ENCODE measurements at places on chromosomes 4 and X. TPM values are rescaled to one million over a fixed set of nuclear protein-coding genes. Genes with fewer than 3 reads are reported as not detected.

DNA sequence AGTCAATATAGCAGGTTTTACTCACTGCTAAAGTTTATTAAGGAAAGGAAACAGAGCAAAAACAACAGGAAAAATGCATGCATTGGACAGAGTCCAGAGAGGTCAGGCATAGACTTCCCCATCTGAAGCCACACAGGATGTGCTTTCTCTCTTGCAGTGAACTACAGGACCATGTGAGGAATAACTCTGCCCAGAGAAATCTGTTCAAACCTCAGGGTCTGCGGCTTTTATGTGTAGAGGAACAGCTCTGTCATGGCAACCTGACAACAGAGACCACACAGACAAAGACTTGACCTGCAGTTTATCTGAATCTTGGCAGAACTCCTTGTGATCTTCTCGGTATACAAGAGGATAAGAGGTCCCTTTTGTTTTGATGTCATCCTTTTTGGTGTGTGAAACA, 46.3 kb upstream of the LONRF3 start:
- H3K27ac ChIP-seq, result no peak overlapping the region
- peaks cover 1% of the 10 kb centered on the region for H3K27me3 ChIP-seq
- DNase-seq, result no peak
- H3K36me3 ChIP-seq, result no peaks in the 10 kb centered on the region
- H3K4me3 ChIP-seq, result no peak overlapping the region
- H3K4me1 ChIP-seq, result no peaks in the 10 kb centered on the region

DNA sequence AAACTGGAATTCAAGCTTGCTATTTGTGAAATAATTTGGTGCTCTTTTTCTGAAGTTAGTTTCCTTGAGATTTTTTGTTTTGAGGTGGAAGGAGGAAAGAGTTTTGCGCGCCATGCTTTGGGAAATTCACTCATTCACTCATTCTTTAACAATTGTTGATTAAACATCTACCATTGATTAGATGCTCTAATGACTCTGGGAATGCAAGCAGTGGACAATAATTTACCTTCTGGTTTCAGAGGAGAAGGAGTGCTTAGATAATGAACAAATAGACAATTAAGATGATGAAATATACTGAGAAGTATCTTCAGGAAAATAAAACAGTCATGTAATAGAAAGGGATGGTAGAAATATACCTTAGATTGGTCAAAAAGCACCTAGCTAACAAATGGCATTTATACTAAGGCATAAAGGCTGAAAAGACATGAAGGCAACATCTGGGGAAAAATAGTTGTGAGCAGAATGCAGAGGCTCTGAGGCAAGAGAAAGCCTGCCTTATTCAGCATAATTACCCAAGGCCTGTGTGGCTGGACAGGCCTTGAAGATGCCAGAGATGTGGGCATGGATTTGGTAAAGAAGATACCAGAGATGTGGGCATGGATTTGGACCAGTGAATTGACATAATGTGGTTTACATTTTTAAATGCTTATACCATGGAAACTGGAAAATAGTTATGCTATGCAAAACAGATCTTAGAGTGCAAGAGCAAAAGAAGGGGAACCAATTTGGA, 2.7 kb upstream of the COMMD8 start:
- H3K27me3 ChIP-seq, result no peaks in the 10 kb centered on the region
- DNase-seq, result no peak
- H3K4me3 ChIP-seq, result no peak overlapping the region
- H3K36me3 ChIP-seq, result no peaks in the 10 kb centered on the region
- H3K4me1 ChIP-seq, result peaks cover 19% of the 10 kb centered on the region

DNA sequence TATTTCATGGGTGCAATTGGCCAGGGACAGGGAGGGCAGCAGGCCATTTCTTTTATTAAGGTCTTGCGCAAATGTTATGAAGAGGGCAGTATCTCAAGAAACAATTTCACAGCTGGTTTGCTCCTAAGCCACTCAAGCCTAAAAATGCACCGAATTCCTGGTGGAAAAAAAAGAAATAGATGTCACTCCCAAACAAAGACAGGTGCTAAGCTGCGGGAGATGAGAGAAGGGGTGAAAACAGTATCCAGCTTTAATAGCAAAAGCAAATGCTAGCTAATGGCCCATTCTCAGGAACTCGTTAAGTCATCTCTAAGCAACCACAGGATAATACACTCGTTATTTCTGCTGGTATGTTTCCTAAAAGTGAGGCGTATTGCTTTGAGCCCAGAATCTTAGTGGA, 116.4 kb downstream of the ARX start:
- no peak overlapping the region for H3K4me3 ChIP-seq
- no peak overlapping the region for H3K27ac ChIP-seq
- no peak for DNase-seq
- H3K36me3 ChIP-seq, result peaks cover 2% of the 10 kb centered on the region

GRCh38 chrX:114344756-114345349, 239.0 kb upstream of the HTR2C start:
- no peak for DNase-seq
- no peak overlapping the region for H3K27ac ChIP-seq
- H3K4me1 ChIP-seq, result no peaks in the 10 kb centered on the region
- H3K27me3 ChIP-seq, result no peaks in the 10 kb centered on the region
- no peak overlapping the region for H3K4me3 ChIP-seq

DNA sequence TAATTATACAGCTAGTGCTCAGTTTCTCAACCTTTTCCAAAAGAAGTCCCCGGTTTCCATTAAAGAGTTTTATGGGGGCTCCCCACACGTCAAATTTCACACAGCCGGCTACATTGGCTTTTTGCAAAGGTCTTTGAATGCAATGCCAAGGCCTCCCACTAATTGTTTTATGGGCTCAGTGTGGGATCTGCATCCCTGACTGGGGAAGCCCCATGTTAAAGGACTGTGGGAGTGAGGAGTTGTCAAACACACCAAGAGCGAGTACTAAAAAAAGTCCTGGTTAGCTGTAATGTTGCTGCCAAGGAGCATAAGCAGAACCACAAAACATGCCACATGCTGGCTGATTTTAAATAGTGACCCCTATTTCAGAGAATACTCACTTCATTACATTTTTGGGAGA, 162.6 kb downstream of the BMPR1B start:
- no peak for DNase-seq
- H3K27me3 ChIP-seq, result no peaks in the 10 kb centered on the region
- H3K4me1 ChIP-seq, result no peaks in the 10 kb centered on the region
- peaks cover 3% of the 10 kb centered on the region for H3K36me3 ChIP-seq
- no peak overlapping the region for H3K27ac ChIP-seq

DNA sequence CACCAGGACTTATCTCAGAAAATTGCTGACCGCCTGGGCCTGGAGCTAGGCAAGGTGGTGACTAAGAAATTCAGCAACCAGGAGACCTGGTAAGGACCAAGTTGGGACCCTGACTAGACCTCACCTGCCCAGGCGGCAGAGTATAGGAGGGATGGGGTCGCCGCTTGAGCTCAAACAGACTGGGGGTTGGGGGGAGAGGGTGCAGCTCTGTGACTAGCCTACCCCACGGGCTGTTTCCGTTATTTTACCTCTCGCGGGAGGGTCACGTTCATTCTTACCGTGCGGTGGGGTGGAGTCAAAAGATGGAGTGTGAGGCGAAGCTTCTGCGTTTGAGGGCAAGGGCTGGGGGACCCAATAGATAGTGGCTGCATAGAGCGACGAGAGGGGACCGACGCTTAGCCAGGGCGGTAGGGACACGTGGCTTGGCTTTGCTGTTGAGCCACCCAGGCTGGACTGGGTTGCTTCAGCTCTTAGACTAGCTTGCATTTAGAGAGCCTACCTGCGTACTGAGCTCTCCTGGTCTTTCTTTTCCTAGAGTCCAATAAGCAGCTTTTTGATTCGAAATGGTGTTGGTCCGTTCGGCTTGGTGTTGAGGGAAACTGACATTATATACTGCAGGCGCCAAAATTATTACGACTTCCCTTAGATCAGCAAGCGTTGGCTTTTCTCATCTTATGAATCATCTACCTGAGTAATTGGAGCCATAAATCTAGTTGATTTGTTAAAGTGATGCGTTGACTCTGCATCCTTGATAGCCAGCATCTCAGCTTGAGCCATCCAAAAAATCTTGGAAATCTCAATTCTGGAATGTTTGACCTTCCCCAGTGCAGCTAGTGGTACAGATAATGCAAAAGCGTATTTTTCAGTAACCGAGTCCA, 591 bp downstream of the PRPS1 start:
- no peaks in the 10 kb centered on the region for H3K36me3 ChIP-seq
- H3K27ac ChIP-seq, result peak overlapping the region; percentile 85
- H3K27me3 ChIP-seq, result peaks cover 36% of the 10 kb centered on the region
- peaks cover 30% of the 10 kb centered on the region for H3K4me1 ChIP-seq
- peak; percentile 54 for DNase-seq

- no peak overlapping the region for H3K27ac ChIP-seq
- no peaks in the 10 kb centered on the region for H3K27me3 ChIP-seq
- H3K36me3 ChIP-seq, result no peaks in the 10 kb centered on the region
- no peaks in the 10 kb centered on the region for H3K4me1 ChIP-seq
- DNase-seq, result no peak
Observed at GRCh38 chr4:24321131-24321530, 263.2 kb downstream of the DHX15 start.

GRCh38 chr4:7719354-7720174, 220.1 kb downstream of the AFAP1 start:
- no peak overlapping the region for H3K27ac ChIP-seq
- no peak overlapping the region for H3K4me3 ChIP-seq
- no peaks in the 10 kb centered on the region for H3K4me1 ChIP-seq
- peak; percentile 70 for DNase-seq
- H3K27me3 ChIP-seq, result peaks cover 23% of the 10 kb centered on the region

- H3K4me3 ChIP-seq, result no peak overlapping the region
- no peaks in the 10 kb centered on the region for H3K27me3 ChIP-seq
- H3K36me3 ChIP-seq, result peaks cover 24% of the 10 kb centered on the region
- peaks cover 61% of the 10 kb centered on the region for H3K4me1 ChIP-seq
- DNase-seq, result no peak
- no peak overlapping the region for H3K27ac ChIP-seq
Observed at GRCh38 chrX:72270316-72270866, 6.7 kb downstream of the RPS4X start.

- peaks cover 4% of the 10 kb centered on the region for H3K36me3 ChIP-seq
- H3K27ac ChIP-seq, result no peak overlapping the region
- no peak overlapping the region for H3K4me3 ChIP-seq
- no peaks in the 10 kb centered on the region for H3K4me1 ChIP-seq
Observed at GRCh38 chrX:150038315-150038714, 100.0 kb upstream of the EOLA2 start.

Gene CNGA1
- 0.32 TPM for total RNA-seq

Gene NPY2R
- total RNA-seq, result not detected

Gene YY2
- total RNA-seq, result 1.1 TPM

Gene SLC25A4
- total RNA-seq, result 7.8 TPM

Gene BRS3
- not detected for total RNA-seq

Measured in activated T-cell treated with anti-CD3 and anti-CD28 coated beads, Interleukin-2, amount 50 U/mL, for 72 hours (primary cell).